ENCODE measurements at places on chromosomes 2 and 18.

DNA sequence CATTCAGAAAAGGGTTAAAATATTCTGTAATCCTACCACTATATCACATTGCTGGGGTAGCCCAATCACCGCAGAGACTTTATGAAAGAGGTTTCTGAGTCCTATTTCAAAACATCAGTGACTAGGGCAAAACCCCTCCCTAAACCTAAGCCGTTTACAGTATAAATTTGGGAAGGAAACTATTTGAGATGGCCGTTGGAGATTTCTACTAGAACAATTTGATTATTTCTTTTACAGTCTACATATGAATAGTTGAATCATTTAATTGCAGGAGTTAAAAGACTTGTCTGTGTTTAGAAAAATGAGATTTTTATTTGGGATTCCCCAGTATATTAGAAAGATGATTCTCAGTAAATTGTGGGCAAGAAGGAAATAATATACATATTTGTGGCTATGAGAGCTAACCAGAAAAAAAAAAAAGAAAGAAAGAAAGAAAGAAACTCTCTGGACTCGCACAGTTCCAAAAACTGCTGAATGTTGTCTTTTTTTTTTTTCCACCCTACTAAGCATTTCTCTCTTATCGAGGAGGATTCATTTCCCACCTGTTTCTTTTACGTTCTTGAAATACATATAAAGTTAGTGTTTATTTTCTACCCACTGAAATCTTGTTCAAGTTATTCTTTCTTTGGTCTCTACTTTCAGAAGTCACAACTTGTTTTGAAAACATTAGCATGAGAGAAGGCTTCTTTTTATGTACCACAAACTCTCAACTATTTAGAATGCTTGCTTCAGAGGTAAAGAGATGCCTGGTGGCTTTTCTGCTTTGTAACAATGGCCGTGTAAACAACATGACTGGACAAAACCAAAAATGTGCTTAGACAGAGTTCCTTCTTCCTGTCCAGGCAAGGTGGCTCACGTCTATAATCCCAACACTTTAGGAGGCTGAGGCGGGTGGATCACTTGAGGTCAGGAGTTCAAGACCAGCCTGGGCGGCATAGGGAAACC is 65.9 kb downstream of the BCL2 start:
- DNase-seq, result no peak

DNA sequence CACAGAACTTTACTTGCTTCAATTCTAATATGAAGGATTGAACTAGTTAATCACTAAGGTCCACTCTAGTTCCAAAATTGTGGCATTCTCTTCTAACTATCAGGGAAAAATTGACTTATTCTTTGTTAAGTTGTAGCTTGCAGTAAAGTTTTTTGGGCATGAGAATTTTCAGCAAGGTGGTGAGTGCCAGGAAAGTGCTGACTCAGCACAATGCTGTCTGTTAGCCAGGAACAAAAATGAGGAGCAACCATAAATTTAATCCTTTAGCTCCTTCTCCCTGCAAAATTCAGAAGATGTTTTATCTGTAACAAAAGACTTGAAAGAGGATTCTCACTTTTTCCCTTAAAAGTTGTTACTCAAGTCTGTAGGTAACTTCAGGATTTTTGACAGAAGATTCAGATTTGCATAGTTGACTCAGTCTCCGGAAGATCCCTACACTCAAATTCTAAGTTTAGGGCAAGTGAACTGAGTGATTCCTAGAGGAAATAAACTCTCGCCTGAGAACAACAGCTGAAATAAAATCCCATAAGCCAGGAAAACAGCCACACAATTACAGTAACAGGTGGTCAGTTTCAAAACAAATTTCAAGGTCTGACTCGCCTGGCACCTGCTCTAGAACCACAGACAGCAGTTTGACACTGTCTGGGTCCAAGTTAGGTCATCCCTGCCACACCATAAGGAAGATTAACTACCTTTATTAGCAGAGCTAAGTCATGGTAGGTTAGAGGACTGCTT is 20.2 kb upstream of the DARS1 start:
- no peak for DNase-seq

GRCh38 chr2:128347701-128348539 is 29.3 kb upstream of the HS6ST1 start:
- no peak for DNase-seq

DNA sequence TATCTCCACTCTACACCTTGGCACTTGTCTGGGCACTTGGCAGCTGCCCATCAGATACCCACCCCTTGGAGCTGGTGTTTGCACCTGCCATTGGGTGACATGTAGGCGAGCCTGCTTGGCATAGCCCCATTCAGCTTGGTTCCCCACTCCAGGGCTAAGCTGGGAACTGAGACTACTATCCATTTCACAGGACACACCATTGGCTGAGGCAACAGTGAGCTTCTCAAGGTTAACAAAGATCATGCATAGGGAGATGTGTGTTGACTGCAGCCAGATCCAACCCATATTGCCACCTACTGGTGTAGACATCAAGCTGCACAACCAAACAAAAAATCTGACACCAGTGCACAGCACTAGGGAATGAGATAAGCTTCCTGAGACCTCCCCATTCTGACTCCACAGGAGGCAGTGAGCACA is 1389.8 kb upstream of the TMEFF2 start:
- peak; percentile 57 for DNase-seq

DNA sequence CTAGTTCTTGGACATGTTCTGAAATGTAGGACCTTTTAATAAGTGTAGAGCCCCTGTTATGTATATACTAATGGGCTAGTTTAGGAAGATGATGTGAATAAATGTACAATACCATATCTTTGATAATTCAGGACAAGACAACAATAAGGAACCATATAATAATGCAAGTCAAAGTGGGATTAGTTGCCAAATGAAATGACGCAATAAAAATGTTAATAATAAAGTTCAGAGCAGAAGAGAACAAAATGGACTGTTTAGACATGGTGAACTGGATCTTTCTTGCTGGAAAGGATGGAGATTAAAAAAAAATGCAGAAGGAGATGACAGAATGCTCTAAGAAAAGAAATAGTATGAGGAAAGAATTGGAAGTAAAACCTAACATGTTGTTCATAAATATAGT is 43.7 kb downstream of the MMADHC start:
- DNase-seq, result no peak

DNA sequence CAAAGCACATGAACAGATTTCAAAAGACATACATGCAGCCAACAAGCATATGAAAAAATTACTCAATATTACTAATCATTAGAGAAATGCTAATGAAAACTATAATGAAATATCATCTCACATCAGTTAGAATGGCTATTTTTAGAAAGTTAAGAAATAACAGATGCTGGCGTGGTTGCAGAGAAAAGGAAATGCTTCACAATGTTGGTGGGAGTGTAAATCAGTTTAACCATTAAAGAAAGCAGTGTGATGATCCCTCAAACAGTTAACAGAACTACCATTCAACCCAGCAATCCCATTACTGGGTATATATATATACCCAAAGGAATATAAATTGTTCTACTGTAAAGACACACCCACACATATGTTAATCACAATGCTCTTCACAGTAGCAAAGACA is 117.7 kb upstream of the SETBP1 start:
- DNase-seq, result no peak

- DNase-seq, result no peak
Measured at GRCh38 chr2:199982126-199982843, 26.9 kb downstream of the MAIP1 start.

DNA sequence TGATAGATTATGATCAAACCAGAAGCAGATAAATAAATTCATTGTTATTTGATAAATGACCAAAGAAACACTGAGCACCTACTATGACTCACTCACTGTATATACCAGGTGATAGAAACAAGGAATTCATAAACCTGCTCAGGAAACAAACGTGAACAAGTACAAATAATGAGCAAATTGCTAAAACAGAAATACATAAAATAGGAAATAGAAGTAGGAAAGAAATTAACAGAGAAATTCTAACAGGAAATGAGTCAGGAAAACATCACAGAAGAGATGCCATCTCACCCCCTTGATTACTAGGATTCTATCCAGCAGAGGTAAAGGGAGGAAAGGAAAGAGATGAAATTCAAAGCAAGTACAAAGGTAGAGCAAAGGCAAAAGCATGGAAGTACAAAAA is 31.3 kb downstream of the EXOC6B start:
- DNase-seq, result no peak

DNA sequence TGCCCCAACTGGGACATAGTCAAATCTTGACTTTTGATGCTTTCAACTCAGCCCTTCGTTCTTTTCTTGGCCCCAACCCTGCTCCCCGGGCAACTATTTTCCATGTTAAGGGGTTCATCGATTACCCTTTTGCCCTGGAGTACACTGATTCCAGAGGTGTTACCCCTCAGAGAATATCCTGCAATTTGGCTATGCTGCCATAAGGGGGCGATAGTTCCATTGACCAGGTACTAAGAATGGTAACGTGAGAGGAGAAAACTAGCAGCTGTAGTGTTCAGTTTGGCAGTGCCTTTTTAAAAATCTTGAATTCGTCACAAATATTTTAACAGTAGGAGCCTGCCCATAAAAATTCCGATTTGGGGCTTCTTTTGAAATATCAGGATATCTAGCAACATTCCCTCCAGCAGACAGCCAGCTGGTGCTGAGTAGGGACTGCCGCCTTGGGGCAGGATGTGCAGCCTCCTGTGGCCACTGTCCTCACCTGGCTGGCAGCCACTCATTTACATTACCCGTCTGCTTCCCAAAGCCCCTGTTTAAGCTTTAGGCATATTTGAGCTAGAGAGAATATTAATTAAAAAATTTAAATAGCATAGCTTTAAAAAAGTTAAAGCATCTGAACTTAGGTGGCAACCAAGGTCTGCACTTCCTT is 146.3 kb upstream of the SKOR2 start:
- DNase-seq, result no peak

DNA sequence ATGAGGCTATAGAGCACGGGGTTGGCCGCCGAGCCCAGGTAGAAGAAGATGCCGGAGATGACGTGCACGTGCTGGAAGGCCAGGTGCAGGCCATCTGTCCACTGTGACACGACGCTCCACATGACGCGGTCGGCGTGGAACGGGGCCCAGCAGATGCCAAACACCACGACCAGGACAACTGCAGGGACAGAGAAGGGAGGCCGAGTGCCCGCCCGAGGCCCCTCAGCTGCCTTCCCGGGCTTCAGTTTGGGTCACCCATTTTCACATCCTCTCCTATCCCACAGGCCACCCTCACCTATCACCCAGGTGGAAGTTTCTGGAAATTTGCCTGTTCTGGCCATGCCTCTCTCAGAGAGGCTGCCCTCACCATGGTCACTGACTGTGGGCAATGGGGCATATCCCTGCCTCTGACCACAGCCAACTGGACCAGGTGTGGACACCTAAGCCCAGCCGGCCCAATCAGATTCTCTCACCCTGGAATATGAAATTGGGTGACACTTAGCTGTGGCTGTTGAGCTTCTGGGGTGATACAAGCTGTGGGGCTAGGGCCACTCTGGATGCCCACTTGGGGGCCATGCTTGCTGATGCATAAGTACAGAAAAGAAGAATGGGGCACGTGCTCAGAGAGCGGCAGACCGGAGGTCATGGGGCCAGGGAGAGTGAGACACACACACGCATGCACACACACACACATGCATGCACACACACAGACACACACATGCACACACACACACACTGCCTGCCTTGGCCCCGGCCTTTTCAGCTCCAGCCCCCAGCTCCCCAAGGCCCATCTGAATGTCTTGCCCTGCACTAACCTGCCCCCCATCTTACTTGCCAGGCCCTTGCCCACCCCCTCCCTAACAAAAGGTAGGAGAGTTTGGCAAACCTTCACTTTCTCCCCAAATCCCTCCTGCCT is 4.7 kb downstream of the NMUR1 start:
- DNase-seq, result no peak

DNA sequence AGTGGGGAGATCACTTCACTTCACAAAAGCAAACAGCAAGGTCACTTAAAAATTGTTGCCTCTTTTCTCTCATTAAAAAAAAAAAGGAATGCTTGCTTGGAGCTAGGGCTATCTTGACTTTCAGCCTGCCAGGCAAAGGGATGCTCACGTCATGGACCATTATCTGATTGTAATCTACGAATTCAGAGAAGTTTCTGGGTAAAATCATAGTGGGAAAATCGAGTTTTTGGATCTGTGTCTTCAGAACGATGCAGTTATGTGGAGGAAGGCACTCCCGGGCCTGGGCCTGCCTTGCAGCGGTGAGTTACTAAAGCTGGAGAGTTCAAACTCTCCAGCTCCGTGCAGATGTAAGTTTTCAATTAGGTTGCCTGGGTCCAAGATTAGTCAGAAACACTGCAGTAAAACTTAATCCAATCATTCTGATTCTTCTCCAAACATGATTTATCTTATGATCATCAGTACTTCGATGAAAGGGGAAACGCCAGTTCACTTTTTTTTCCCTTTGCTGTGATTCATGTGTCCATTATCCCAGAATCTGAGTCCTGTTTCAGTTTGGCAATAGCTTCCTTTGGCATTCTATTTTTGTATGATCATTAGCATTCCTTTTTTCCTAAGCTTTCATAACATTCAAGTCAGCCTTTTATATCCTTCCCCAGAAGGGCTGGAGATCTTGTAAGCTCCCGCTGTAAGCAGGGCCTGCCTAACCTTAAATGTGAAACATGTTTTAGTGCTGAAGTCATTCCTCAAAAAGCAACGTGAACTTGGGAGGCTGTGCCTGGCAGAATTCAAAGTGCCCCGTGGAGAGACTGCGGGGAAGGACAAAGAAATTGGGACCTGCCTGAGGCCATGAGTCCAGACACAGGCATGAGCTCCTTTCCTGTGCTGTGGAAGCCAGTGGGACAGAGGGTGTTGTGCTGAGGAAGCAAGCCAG is 119.3 kb upstream of the TWIST2 start:
- no peak for DNase-seq

DNA sequence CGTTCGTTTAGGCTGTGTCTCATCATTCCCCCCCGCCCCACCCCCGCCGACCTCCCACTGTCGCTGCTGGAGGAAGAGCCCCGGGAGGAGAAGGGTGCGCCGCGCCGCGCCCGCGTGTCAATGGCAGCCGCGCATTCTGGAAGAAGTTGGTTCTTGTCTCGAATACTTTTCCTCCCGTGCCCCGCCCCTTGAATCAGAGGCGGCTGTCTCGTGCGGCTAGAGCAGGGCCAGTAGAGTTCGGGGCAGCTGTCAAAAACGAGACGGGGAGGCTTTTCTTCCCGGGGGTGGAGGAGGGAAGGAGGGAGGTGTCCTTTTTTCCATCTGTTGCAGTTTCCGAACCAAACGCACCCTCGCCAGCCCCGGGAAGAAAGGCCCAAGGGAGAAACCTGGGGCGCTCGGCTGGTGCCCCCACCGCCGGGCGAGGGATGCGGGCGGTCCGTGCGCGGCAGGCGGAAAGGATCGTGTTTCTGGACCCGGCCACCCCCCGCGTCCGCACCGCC is 410 bp upstream of the TGIF1 start:
- peak; percentile 35 for DNase-seq

- no peak for DNase-seq
Measured at GRCh38 chr2:65389476-65389875, 42.9 kb downstream of the SPRED2 start.

DNA sequence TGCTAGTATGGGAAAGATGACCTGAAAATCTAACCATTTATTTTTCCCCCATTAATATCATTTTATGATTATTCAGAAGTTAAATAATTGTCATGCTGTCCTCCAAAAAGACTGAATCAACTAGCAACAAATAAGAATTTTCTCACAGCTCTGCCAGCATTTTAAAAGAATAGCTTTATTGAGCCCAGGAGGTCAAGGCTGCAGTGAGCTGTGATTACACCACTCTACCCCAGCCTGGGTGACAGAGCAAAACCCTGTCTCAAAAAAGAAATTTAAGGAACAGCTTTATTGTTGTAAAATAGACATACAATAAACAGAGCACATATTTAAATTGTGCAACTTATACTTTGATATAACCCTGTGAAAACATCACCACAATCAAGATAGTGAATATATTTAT is 24.8 kb upstream of the IL1A start:
- DNase-seq, result no peak
